ENCODE measurements at places on chromosomes 7 and 10.

- no peak for DNase-seq
These were observed 496.9 kb downstream of the CCSER2 start for GRCh38 chr10:84825330-84825729.

DNA sequence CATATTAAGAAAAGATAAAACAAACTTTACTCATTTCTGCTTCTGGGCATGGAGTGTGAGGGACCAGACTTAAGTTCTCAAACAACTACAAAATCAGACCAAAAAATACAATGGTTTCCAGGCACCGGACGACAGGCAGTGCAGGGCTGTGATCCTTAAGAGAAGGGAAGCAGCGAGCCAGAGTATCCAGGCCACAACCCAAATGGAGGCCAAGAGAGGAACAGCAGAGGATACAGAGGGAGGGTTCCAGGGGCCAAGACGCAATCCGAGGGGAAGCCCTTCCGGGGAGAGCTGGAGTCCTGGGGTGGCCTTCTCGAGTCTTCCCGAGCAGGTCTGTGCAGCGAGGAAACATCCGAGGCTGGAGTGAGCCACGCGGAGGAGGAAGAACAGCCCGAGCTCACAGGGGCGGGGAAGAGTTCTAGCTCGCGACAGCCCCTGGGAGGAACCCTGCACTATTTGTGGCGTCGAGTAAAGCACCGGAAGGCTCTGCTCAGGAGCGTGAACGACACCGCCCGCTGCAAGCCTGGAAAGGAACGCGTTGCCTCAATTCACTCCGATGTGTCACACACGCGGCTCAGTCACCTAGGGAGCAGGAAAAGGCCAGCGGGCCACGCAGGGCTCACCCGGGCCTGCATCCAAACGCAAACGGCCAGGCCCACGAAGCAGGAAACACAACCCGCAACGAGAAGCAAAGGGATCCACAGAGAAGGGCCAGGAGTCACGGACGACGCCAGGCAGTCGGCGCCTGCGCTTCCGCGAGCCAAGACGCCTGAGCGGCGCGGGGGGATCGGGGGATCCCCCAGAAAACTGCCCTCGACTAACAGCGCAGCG lies 933 bp upstream of the RNF32 start:
- no peak for DNase-seq

GRCh38 chr7:36473454-36474282 lies 84.0 kb downstream of the ANLN start:
- DNase-seq, result no peak

GRCh38 chr7:76997381-76998284 lies 34.5 kb downstream of the SPDYE17 start:
- DNase-seq, result no peak

DNA sequence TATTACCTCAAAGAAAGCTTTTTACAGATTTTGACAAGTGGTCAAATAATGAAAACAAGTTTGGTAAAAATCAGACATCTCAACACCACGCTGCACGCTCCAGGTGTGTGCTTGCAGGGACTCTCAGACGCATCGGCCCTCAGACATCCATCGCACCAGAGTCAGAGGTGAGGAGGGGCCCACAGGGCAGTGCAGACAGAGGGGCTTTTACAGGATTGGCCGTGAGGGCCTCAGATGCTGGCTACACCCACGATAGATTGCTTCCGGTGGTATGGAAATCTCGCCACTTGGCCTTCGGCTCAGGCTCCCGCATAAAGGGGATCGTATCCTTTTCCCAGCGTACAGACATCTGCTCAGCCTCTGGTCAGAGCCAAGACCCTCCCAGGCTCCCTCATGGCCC lies 72.1 kb downstream of the TCERG1L start:
- no peak for DNase-seq

GRCh38 chr10:9331583-9332008 lies 1277.1 kb downstream of the GATA3 start:
- DNase-seq, result peak; percentile 1

- DNase-seq, result no peak
These were observed 433.6 kb upstream of the GALNT17 start for GRCh38 chr7:70698219-70698832.

DNA sequence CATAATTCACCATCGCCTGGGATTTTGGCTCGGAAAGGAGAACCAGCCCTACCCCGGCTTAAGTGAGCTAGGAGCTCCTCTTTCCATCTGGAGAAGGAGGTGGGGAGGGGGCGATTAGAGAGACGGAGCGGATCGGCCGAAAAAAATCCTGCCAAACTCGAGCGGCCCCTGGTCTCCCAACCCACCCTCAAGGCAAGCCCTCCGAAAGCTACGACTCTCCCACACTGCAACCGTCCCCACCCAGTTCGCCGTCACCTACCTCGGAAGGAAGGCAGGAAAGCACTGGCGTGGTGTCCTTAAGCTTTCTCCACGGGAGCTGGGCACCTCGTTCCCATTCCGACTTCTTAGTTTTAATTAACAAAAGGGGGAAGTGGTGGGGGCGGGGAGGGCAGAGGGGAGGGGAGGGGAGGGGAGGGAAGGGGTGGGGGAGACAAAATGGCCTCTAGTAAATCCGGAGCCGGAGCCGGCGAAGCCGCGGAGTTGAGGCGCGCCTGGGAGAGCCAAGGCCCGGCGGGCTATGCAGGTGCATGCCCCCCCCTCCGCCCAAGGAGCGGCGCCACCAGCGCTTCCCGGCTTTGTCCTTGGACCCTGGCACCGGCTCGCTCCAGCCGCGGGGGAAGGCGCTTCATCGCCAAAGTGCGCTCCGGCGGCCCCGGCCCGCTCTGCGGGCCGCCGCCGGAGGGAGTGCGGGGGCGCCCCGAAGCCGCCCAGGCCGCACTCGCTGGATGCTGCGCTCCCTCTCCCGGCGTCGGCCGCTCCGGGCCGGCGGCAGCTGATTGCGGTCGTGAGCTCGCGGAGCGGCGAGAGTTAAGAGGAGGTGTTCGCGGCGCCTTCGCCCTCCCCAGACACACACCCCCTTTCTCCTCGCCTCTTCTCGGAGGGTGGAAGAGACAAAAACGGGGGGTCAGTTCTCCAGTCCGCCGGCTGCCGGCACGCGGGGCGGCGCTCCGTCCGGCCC lies at the start of gene LRRC4:
Gene LRRC4, minus strand, starts transcription at position 784 of the 958 bp plus-strand sequence. CDS start 797 bp downstream, outside the sequence.
- no peak for DNase-seq

GRCh38 chr7:16114633-16115032 lies 306.7 kb downstream of the CRPPA start:
- no peak for DNase-seq

DNA sequence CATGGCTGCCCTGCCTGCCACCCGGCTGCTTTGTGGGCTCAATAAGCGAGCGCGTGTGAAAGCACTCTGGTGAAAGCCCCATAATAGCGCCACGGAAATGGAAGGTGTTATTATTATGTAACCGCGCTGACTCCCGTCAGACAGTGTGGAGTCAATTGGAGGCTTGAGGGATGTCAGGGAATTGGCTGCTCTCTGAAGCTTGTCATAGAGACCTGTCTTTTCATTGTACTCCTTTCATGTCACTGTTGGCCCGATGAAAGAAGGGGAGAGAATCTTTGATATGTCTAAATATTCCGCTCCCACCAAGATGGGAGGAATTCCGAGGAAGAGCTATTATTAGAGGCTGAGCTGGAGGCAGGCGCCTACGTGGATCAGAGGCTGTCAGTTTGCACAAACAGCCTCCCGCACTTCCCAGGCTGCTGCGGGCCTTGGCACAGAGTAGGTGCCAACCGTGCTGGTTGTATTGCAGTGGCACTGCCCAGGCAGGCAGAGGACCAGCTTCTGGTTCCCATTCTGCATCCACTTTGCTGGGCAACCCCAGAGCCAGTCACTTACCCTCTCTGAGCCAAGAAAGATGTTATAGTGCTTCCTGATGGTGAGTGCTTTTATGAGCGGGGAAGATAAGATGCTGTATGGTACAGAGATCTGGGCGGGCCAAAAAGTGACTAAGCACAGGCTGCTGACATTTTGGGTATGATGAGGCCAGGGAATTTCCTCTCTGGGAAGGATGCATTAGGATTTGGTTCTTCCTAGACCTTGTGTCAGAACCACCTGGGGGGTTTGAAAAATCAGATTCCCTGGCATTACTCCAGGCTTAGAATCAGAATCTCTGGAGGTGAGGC lies 151.4 kb downstream of the RPS24 start:
- no peak for DNase-seq

GRCh38 chr7:84113286-84113685 lies 81.3 kb downstream of the SEMA3A start:
- DNase-seq, result no peak

DNA sequence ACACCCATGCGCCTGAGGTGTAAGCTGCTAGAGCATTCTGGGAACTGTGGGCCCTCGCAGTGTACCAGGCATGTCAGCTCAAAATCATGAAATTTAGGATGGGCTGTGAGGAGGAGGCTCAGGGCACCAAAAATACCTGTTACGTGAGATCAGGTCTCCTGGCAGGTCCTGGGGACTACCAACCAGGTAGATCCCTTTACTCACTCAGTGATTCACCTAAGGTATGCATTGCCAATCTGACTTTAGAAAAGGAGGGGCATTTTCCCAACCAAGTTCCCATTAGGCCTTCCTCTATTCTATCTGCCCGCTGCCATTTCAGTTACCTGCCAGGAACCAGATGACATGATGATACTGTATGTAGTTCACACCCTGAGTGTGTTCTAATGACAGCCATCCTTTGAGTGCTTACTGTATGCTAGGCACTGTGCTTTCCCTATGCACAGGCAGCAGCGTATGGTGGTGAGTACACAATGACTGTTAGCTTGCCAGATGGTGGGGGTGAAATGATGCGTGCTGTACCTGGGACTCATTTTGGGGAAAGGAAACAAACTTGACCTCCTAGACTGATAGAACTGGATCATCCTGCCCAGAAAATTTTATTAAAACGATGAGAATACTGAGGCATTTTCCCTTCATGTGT lies 62.0 kb downstream of the CFAP58 start:
- DNase-seq, result no peak

GRCh38 chr7:105270117-105270516 lies 118.6 kb downstream of the SRPK2 start:
- no peak for DNase-seq

GRCh38 chr10:85548034-85548433 lies 818.6 kb downstream of the GRID1 start:
- DNase-seq, result no peak

- DNase-seq, result no peak
These were observed 113.7 kb upstream of the DIP2C start for GRCh38 chr10:803041-803741.

DNA sequence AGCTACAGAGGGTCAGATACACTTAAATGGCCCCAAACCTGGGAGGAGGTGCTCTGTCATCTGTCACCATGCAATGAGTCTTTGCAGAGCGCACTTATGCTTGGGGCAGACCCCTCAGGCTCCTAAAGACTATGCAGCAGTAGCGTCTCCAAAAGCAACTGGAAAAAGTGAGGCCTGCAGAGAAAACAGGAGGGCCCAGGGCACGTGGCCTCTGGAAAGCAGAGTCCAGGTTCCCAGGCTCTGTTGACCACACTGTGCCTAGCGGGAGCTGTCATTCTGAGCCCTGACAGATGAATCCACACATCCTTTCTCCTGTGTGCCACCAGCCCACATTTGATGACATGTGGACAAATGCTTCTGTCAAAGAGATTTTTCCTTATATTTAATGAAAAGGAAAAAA lies 66.4 kb downstream of the MINDY4 start:
- no peak for DNase-seq

- no peak for DNase-seq
These were observed 9.9 kb downstream of the LBX1 start for GRCh38 chr10:101219139-101219945.

DNA sequence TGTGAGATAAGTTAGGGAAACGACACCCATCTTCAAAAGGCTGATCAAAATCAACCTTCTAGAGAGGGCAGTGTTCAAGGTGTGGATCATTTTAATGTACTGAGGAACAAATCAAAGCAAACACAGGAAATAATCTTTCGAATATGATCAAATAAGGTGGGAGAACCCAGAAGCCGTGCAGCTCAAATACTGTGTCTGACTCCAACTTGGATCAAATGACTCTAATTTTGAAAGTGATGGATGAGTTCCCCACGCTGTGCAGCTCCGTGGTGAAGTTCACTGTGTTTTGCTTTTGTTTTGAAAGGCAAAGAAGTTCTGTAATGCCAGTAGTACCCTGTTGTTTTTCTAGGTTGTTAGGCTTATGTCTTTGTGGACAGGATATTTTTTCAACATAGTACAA lies 250.9 kb downstream of the SFMBT2 start:
- DNase-seq, result no peak

GRCh38 chr7:2843191-2843685 lies 870 bp downstream of the GNA12 start:
- DNase-seq, result no peak

DNA sequence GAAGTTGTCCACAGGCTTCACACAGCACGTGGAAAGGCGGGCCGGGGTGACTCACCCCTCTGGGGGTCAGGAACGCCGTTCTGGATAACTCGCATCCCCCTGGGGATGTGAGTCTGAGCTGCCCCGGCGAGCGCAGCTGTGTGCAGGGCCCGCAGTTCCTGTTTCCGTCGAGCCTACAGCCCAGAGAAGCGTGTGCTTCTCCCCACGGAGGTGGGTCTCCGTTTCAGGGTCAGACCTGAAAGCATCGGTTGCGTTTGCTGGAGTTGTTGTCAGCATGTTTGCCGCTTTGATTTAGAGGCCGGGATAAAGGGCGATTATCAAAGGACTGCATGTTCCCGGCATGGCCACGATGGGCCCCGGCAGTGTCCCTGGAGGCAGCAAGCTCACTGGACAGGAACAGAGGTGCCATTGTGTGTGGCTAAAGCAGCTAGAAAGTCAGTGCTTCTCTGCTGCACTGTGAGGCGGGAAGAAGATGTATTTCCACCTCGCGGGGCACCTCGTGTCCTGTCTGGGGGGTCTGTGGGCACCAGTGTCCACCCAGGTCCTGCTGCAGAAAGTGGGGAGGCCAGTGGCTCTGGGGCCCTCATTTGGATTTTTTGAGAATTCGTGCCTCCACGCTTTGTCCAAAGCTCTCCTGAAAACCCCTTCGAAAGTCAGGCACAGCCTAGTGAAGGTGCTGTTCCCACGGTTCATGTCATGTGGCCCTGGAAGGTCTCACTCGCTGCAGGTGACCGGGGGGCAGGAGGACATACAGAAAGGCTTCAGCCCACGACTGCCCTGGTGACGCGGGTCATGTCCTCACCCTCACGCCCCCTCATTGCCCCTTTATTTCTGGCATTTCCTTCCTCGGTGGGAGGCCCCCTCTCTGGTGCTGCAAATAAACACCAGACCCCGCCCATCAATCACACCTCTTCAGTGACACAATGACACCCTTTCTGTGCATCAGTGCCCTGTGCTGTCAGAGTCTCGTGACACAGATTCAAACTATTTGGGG lies 27.4 kb upstream of the GDI2 start:
- DNase-seq, result no peak

DNA sequence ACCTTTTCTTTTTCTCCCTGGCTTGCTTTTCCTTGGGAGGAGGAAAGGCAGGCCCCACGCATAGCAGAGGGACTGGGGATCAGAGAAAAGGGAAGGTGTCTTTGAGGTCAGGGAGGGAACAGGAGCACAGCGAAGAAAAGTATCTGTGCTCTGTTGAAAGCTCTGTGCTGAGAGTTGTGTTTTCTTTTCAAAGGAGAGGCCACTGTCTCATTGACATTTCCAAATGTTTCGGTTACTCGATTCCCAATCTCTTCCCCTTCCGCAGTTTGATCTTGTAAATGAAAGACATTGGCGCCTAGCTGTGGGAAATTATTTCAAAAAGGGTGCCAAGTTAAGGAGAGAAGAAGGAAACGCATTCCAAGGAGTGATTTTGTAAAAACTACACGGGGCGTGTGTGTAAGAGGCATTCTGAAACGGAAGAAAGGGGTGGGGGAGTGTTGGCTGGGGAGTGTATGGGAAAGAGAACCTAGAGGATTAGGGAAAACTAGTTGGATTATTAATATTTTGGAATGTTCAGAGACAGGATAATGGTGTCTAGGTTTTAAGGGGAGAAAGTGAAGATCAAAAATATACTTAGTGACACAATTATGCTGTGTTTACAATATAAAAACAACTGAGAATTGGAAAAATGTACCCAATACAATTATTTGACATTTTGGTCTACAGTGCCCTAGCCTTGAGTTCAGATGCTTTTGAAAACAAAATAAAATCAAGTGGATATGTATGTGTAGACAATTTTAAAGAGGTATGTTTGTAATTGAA lies 708 bp downstream of the KLHDC10 start:
- no peak for DNase-seq

Data from cerebellar nuclear complex (tissue), 1 donor.